HuH-7 (cell line): ENCODE measurements at places on chromosomes 12 and 14.

DNA sequence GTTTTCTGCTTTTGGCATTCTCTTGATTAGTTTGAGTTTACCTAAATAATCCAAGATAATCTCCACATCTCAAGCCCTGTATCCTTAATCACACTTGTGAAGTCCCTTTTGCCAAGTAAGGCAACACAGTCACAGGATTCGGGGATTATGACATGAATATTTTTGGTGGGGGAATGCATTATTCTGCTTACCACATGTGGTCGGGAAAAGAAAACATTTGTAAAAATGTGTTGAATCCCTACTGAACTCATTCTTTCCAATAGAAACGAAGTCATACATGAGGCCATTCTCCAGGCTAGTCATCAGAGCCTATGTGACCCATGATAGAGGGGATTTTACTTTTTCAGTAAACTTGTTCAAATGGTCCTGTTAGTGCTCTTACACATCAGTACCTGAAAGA, 58.5 kb upstream of the PRICKLE1 start:
- no peak for DNase-seq

GRCh38 chr12:100234166-100234565, 32.7 kb downstream of the DEPDC4 start:
- no peak for DNase-seq

DNA sequence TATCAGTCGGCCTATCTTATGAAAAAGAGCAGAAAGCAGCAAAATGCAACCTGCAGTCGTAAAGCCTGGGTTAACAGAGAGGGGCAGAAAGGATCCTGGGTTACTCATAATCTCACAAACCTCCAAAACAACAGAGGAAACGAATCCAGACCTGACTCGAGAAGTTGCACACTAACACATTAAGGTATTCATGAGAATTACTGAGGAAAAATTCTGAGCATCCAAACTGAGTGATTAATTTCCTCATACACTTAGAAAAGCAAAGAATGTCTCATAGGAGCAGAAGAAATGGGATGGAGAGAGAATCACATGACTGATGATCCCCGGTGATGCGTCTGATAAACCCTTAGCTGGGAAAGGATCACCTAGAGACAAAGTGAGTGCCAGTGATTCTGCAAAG, 272.5 kb downstream of the TMEM132D start:
- no peak for DNase-seq

DNA sequence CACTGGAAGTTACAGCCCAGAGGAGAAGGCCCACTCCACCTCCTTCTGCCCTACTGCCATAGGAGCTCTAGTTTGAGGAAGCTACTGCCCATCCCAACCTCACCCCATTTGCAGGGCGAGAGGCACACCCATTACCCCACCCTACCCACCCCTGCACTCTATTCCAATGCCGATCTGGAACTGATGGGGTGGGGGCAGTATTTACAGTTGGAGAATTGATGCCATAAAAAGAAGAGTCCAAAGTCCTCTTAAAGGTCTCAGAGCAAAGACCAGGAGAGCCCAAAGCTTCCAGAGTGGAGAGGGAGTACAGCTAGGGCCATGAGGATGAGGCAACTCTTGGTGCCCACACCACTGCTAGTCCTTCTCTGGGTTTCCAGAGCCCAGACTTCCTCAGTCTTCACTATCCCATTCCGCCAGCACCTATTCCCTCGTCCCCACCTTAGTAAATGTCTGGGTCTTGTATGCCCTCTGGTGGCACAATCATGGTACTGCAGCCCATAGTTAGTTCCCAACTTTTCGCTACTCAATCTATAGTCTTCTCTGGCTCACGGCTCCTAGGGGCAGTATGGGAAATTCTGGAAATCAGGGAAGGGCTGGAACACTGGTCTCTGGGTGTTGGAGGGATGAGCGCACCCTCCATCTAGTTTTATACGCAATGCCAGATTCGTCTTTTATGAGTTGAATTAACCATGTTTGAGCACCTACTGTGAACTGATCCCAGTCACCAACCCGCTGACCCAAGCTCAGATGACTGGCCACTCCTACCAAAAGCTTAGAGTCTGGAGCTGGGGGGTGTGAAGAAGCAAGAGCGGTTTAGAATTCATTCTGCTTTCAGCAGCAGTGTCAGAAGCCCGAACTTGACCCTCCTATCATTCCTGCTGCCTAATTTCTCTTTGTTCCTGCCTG, 6.9 kb upstream of the ADCY6 start:
- peak; percentile 94 for DNase-seq

- DNase-seq, result no peak
These were observed 182.9 kb upstream of the SLC38A2 start for GRCh38 chr12:46555406-46555852.
